ENCODE measurements at places on chromosomes 12 and 14.

GRCh38 chr12:127170226-127171180 lies 1096.5 kb upstream of the TMEM132C start:
- no peak overlapping the region for H3K27ac ChIP-seq
- DNase-seq, result no peak
- H3K4me3 ChIP-seq, result no peak overlapping the region
- H3K27me3 ChIP-seq, result no peaks in the 10 kb centered on the region
- no peaks in the 10 kb centered on the region for H3K4me1 ChIP-seq

DNA sequence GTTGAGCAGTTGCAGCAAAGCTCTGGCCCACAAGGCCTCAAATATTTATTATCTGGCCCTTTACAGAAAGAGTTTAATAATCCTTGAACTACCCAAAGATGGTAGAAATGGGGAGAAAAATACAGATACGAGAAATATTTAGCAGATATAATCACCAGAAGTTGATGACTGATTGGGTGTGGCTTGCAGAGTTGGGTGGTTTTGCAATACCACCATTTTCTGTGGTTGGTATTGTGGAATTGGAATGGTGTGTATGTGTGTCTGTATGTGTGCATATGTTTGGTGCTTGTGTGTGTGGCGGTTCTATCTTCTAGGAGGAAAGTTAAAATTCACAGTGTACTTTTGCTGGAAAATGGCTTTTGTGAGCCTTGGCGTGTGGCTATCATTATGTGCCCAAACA lies 85.4 kb upstream of the MANSC4 start:
- no peaks in the 10 kb centered on the region for H3K36me3 ChIP-seq
- no peaks in the 10 kb centered on the region for H3K27me3 ChIP-seq
- no peak overlapping the region for H3K27ac ChIP-seq
- H3K4me3 ChIP-seq, result no peak overlapping the region

- H3K4me3 ChIP-seq, result no peak overlapping the region
- H3K36me3 ChIP-seq, result no peaks in the 10 kb centered on the region
- no peak for DNase-seq
- peaks cover 66% of the 10 kb centered on the region for H3K27me3 ChIP-seq
- H3K27ac ChIP-seq, result no peak overlapping the region
- no peaks in the 10 kb centered on the region for H3K4me1 ChIP-seq
Observed at GRCh38 chr14:72054911-72055310, 122.7 kb downstream of the RGS6 start.

DNA sequence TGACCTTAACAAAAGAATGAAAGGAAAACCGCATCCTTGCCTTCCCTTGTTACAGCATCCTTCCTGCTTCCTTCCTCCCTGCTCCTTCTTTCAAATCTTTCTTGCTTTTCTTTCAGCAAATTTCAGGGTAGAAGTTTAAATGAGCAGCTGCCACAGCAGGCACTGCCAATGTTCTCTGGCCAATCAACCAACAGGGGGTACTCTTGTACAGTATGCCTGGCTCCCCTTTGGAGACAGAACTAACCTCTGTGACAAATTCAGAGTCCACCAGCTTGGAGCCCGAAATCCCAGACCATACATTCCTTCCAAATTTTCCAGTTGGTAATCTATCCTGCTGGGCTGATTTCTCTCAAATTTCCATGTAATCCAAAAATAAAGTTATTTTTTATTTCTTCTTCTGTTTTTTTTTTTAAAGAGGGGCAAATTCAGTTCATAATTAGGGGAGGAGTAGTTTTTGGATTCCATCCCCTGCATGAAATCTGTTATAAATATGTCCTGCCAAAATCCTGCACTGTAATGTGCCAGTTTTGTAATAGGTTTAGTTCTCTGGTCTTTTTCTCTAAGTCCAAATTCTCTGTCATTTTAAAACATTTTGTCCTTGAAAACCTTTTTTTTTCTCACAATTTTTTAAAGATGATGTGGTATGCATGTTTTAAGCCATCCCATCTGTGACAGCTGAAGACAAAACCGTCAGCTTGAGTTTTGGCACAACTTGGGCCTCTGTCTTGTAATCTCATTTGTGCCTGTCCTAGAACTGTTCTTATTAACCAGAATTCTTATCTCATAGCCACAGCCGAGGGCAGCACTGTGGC lies 610.0 kb upstream of the LMO3 start:
- H3K36me3 ChIP-seq, result no peaks in the 10 kb centered on the region
- no peaks in the 10 kb centered on the region for H3K4me1 ChIP-seq
- no peak overlapping the region for H3K4me3 ChIP-seq
- H3K27ac ChIP-seq, result no peak overlapping the region
- no peaks in the 10 kb centered on the region for H3K27me3 ChIP-seq

DNA sequence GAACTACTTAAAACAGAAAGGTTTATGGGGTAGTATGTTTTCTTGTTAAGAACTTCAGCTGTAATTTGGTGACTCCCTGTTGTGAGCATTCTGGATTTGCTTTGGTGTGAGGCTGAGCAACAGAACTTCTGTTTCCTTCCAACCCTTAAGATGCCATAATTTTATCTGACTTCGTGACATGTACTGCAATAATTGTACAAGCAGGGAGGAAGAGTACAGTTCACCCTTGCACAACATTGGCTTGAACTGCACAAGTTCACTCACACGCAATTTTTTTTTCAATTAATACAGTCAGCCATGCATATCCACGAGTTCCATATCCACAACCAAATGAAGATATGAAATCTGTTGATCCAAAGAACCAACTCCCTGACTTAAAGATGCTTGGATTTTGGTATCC lies 42.9 kb upstream of the ANKS1B start:
- no peaks in the 10 kb centered on the region for H3K4me1 ChIP-seq
- no peaks in the 10 kb centered on the region for H3K27me3 ChIP-seq
- no peaks in the 10 kb centered on the region for H3K36me3 ChIP-seq
- no peak overlapping the region for H3K27ac ChIP-seq
- DNase-seq, result no peak
- H3K4me3 ChIP-seq, result no peak overlapping the region

DNA sequence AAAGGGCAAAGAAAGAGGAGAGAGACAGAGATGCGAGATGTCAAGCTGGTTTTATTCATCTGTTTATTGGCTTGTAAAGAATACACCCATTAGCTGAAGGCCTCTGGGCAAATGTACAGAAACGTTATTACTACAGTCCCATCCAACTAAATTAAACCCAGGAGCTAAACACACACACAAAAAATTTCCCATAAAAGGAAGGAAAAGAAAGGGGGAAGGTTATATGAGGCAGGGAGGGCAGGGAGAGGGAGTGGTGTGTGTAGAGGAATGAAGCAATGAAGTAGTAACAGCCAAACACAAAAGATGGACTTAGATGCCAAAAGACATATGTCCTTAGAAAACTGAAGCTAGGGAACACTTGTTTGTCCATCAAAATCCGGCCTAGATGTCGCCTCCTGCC lies 3.1 kb upstream of the MFAP5 start:
- H3K36me3 ChIP-seq, result no peaks in the 10 kb centered on the region
- no peaks in the 10 kb centered on the region for H3K27me3 ChIP-seq
- DNase-seq, result no peak
- H3K4me3 ChIP-seq, result no peak overlapping the region

DNA sequence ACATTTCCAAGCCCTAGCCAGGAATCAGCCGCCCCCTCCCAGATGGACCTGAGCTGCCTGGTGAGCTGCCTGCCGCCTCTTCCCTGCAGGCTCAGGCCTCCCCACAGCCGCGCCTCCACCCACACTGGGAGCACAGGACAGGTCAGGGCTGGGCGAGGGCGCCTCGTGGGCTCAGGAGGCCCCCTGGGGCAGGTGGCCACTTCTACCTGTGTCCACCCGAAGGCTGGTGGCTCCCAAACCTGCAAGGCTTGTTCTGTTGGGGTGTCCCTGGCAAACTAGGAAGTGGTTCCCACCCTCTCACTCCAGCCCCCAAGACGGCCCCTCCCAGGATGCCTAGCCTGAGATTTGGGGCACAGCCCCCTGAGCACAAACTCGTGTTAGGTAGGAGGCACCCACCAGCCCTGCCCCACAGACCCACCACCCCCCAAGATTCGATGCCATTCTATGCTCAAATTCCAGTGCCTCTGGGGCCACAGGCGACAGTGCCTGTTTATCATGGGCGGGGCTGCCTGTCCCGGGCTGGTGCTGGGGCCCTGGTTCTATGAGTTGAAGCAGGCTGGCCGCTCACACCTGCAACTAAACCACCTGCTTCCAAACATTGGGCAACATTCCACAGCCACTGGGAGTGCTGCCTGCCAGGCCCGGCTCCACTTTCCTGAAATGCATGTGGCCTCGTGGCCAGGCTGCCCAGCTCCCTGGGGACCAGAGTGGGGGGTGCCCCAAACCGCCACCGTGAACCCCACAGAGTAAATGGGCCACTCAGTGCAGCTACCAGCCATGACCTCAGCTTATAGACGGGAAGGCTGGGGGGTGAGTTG lies 6.8 kb downstream of the MMP17 start:
- no peaks in the 10 kb centered on the region for H3K4me1 ChIP-seq
- H3K27me3 ChIP-seq, result peaks cover 9% of the 10 kb centered on the region
- H3K4me3 ChIP-seq, result no peak overlapping the region
- DNase-seq, result peak; percentile 42

DNA sequence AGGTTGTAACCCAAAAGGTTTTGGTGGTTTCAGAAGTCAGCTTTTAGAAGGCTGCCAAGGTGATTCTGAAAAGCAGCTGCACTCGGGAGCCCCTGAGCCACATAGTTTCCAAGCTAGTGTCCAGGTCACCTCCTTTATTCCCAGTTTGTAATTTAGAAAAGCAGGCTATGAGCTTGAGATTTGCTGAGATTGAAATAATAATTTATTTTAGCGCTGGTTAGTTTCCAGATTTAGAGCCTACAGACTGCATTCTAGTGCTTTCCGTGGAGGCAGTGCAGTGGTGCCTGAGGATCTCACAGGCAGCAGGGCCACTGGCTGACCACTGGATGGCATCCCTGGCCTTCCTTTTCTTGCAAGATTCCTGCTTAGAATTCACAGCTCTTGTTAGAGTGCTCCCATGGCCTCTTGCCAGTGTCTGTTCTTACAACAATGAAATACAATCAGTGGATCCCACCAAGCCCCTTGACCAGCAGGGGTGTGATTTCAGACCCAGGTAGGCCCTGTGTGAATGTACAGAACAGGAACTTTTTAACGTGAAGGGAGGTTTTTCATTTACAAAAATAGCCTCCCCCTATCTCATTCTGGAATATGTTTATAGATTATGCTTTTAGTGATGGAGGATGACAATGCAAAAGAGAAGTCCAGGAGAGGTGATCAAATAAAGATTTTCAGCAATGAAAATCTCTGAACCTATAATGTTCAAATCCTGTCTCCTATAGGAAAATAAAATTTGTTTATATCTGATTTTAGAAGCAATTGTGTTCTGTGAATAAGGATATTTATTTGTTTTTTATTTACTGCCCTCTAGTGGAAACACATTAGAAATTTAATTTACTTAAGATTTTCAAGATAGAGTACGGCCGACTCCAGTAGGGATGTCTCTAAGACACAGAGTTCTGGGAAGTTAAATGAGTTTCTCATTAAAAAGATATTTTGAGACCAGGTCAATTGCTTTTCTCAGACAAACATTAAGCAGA lies 362.1 kb upstream of the STXBP6 start:
- H3K36me3 ChIP-seq, result no peaks in the 10 kb centered on the region
- no peak overlapping the region for H3K27ac ChIP-seq
- H3K27me3 ChIP-seq, result no peaks in the 10 kb centered on the region
- H3K4me1 ChIP-seq, result no peaks in the 10 kb centered on the region
- DNase-seq, result no peak
